ENCODE measurements at places on chromosomes 12 and 14.

DNA sequence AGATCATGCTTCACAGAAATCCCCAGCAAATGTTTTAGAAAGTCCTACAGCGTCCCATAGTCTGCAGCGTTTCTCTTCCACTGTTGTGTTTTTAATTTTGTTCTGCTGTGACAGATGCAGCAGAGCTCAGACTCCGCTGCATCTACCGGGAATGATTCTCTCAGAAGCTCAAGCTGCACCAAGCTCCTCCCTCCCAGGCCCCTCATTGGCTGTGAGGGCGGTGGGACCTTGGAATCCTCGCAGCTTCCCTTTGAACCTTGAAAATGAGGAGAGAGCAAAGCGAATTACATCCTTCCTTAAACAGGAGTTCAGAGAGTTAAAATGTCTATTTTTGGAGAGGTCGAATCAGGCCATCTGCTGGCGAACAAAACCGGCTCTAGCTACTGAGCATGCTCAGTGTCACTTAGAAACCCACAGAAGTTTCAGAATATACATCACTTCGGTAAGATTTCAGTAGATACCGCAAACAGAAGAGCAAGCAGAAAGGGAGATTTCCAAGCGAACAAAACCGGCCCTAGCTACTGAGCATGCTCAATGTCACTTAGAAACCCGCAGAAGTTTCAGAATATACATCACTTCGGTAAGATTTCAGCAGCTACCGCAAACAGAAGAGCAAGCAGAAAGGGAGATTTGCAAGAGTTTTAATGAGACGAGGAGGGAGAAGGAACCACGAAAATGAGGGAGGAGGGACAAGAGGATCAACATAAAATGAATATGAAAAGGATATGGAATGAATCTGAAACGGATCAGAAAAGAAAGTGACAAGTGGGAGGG lies at the start of gene ABCD2:
Gene ABCD2 (minus strand): TSS at position 144 of the 774 bp plus-strand sequence. CDS start 188 bp downstream, outside the sequence.
- peak; percentile 38 for DNase-seq

- DNase-seq: no peak
Measured at GRCh38 chr14:89400529-89400928, 16.5 kb downstream of the FOXN3 start.

- peak; percentile 77 for DNase-seq
Measured at GRCh38 chr12:124609041-124609989, 41.9 kb upstream of the NCOR2 start.

DNA sequence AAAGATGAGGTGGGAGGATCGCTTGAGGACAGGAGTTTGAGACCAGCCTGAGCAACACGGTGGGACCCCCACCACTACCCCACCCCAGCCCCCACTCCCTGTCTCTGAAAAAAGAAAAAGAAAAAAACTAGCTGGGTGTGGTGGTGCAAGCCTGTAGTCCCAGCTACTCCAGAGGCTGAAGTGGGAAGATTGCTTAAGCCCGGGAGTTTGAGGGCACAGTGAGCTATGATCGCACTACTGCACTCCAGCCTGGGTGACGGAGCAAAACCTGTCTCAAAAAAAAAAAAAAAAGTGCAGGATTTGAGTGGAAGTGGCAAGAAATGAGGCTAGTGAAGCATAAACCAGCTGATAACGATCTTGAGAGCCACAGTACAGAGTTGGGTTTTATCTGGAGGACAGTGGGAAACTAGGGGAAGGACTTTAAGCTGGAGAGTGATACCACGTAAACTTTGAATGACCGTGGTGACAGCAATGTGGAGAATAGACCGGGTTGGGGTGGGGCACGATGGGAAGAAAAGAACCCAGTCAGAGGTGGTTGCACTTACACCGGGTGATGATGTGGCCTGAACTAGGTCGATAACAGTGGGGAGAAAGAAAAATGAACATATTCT lies 85.3 kb downstream of the TMEM260 start:
- DNase-seq: no peak

GRCh38 chr12:119100933-119101332 lies 77.8 kb upstream of the HSPB8 start:
- DNase-seq: no peak

GRCh38 chr12:31922341-31923062 lies 36.7 kb upstream of the RESF1 start:
- DNase-seq: no peak

- no peak for DNase-seq
Measured at GRCh38 chr12:94290353-94290752, 142.0 kb downstream of the PLXNC1 start.

GRCh38 chr12:99505805-99506204 lies 141.7 kb upstream of the GARIN6 start:
- no peak for DNase-seq

- no peak for DNase-seq
Measured at GRCh38 chr14:59333668-59334067, 131.5 kb downstream of the GPR135 start.

- no peak for DNase-seq
Measured at GRCh38 chr12:41509271-41510055, 321.3 kb downstream of the PDZRN4 start.

DNA sequence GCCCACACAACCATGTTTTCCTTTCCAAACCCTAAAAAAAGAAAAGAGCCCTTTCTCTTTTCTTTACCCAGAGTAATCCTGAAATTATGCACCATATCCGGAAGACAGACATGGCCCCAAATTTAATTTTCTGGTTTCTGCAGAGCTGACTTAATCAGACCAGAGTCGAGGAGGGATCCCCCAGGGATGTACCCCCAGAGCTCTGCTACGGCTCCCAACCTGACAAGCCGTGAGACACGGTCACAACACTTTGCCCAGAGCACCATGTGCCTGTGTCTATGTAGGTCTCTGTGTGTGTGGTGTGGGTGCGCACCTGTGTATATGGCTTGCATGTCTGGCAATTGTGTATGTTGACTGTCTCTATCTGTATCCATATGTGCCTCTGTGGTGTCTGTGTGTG lies 77.6 kb upstream of the CLMN start:
- DNase-seq: no peak

DNA sequence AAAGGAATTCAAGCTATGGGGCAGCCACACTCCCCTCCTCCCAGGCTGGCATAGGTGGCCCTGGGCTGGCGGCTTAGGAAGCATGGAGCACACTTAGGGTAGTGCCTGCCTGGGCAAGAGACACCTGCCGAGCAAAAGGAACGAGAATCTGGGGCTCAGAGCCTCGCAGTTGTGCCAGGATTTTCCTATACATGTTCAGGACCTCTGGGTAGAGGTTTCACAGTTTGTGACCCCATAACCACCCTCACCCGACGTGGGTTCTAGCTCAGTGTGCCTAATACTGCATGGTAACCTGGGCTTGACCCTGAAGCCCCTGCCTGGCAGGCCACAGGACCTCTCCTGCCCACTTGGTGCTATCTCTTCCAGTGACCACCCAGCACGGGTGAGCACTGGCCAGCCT lies 99.5 kb downstream of the FBXL14 start:
- DNase-seq: no peak

DNA sequence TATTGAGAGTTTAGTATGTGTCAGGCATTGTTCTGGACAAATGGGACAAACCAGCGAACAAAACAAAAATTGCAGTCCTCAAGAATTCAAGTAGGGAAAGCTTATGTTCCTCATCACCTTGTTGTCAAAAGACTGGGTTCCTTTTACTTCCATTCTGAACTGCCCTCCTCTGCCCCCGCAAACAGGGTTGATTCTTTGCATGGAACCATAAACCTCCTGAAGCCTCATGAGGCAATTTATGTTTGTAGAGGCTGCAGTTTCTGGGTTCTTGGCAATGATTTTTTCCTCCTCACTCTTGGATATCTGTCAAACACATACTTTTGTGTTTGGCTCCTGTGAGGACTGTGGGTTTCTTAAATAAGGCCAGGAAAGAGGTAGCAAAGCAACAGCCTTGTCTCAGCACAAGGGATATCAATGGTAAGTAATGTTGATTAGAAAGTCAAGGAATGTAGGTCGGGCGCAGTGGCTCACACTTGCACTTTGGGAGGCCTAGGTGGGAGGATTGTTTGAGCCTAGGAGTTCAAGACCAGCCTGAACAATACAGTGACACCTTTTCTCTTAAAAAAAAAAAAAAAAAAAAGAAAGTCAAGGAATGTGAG lies 13.9 kb downstream of the COPZ1 start:
- DNase-seq: no peak

GRCh38 chr14:67335781-67336180 lies 23.8 kb downstream of the ATP6V1D start:
- no peak for DNase-seq

DNA sequence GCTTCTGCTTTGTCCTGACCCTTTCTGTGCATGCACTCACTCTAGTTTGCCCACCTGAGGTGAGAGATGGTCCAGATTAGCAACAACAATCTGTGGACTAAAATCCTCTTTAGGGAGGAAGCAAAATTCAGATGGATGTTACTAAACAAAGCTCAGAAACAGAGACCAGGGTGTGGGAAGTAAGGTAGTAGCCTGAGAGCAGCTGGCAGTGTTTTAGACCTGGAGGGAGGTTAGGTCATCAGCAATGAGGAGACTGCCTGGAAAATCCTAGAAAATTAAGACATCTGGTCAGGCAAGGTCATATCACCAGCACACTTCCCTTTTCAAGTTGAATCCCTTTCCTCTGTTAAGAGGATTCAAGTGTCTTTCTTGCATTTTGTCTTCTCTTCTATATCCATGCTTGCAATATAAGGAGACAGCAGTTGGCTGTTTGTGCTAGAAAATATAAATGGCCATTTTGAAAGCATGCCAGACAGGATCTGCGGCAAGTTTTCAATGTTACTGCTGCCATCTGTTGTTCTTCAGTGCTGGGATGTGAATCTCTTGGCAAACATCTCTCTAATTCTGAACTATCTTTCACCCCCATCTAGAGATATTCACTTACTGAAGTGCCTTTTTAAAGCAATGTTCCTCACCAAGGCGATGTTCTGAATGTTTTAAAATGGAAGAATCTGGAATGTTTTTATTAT lies 266.4 kb downstream of the NAV3 start:
- no peak for DNase-seq

DNA sequence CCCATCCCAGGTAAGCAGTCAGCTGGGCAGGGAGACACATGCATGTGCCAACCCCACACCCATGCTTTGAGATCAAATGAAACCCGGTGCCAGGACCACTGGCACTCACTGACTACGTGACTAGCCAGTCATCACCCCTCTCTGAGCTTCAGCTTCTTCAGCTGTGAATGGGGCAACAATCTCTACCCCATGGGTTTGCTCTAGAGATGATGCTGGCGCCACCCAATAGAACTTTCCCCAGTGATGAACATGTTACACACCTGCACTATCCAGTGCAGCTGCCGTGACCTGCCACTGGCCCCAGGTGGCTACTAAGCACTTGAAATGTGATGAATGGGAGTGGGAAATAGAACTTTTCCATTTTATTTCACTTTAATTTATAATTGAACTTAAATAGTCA lies 70.3 kb downstream of the PITPNM2 start:
- no peak for DNase-seq

GRCh38 chr12:3458041-3458440 lies 33.0 kb upstream of the PRMT8 start:
- no peak for DNase-seq

DNA sequence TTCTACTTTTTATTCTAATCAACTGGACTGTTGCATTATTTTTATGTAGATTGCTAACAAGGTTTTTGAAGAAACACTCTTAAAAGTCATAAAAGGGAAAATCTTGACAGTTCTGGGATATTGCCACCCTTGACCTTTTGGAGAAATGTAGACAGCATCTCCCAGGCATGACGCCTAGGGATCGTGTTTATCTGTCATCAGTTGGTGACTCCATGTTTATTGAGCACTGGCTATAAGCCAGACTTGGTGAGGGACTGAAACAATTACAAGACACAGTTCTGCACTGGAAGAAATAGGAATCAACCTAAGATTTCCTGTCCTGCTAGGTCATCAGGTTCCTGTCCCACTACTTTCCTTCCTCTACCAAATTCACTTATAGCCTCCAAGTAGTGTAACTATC lies 34.5 kb downstream of the HMGA2 start:
- no peak for DNase-seq

- DNase-seq: no peak
Measured at GRCh38 chr14:94097091-94097490, 13.4 kb upstream of the IFI27 start.

GRCh38 chr12:81461163-81461562 lies 298.0 kb downstream of the PPFIA2 start:
- no peak for DNase-seq

- DNase-seq: peak; percentile 6
Measured at GRCh38 chr14:64755781-64756221, 51.6 kb downstream of the PLEKHG3 start.

DNA sequence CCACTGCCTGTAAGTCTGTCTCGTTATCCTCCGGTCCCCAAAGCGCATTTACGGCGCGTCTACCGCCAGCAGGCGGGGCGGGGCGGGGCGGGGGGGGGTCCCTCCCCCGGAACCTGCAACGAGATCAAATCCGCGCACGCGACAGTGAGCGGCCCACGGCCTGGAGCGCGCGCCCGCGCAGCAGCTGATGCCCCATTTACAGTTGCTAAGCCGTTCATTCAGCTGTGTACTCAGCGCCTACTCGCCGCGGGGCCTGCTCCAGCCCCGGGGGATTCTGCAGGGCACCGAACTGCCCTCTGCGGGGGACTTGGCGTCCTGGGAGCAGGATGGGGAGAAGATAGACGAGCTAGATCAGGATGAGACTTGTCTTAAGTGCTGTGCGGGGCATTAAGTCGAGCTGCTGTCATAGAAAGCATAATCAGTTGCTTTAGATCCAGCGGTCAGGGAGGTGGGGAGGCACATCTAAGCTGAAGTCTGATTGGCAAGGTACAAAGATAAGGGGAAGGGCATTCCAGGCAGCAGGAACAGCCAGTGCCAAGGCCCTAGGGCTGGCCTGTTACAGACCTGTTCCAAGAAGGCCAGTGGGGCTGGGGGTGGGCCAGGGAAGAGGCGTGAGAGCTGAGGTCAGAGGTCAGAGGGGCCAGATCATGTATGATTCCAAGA lies 1.4 kb upstream of the CCDC85C start:
- peak; percentile 40 for DNase-seq

DNA sequence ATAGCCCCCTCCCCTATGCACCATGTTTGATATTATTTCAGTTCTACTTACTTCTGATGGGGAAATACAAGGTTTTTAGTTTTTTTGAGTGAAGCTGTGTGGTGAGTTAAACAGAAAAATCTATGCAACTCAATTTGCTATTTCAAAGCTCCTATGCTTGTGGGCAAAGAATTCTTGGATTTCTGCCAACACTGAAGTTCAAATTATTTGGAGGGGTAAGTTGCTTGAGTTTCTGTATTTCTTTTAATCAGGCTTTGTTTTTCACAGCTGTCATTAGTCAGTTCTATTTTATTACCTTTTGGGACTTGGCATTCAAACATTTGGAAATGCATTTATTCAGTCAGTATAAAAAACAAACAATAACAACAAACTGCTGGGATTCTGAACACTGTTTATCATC lies 407.5 kb upstream of the MGAT4C start:
- no peak for DNase-seq

DNA sequence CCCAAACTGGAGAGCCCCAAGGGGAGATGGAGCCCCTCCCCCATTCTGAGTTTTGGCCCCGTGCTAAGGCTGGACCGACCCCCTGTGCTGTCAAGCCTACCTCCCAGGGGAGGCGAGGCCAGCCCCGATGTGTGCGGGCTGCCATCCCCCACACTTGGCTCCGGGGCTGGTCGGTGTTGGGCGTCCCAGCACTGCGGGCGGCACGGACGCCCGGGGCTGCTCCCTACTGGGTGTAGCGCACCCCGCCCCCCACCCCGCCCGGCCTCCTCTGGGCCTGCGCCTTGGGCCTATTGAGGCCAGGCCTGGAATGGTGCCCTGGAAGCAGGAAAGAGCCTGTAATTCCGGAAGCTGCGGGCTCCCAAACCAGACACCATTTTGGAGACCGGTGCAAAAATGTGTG lies 2.6 kb downstream of the DCAF4 start:
- DNase-seq: no peak

- no peak for DNase-seq
Measured at GRCh38 chr12:41627476-41627875, 439.4 kb downstream of the PDZRN4 start.
